Vagina (tissue), 2 donors: ENCODE measurements at places on chromosomes 11 and 22. TPM values are rescaled to one million over a fixed set of nuclear protein-coding genes. Genes with fewer than 3 reads are reported as not detected.

GRCh38 chr11:65844231-65844872 lies 10.6 kb downstream of the SNX32 start:
- no peaks in the 10 kb centered on the region for H3K36me3 ChIP-seq
- no peaks in the 10 kb centered on the region for H3K4me1 ChIP-seq
- no peak overlapping the region for H3K27ac ChIP-seq
- DNase-seq: no peak

DNA sequence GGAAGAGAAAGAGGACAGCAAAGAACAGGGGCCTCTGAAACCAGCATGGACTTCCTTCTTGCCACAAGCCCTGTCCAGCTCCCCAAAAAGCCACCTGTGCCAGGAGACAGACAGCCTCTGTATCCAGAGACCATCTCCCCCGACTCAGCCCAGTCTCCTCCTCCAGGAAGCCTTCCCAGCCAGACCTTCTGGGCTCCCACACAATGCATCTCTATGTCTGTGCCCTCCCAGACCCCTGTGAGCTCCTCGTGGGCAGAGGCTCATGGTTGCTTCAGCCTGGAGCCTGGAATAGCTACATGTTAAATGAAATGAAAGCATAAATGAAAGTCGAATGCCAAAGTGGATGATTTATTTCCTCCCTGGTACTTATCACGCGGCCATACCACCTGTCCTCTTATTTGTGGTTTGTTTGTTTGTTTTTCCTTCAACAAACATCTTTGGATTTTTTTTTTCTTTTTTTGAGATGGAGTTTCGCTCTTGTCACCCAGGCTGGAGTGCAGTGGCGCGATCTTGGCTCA lies 7.3 kb upstream of the ARAP1 start:
- no peak overlapping the region for H3K4me3 ChIP-seq
- no peak overlapping the region for H3K27ac ChIP-seq
- H3K27me3 ChIP-seq: no peaks in the 10 kb centered on the region
- no peaks in the 10 kb centered on the region for H3K36me3 ChIP-seq
- H3K4me1 ChIP-seq: peaks cover 10% of the 10 kb centered on the region

Gene SPON1
- total RNA-seq: 31.7 TPM

Gene NXPE4
- not detected for total RNA-seq

Gene SHANK2
- 11.0 TPM for total RNA-seq

- no peak for DNase-seq
- H3K27me3 ChIP-seq: no peaks in the 10 kb centered on the region
- no peak overlapping the region for H3K4me3 ChIP-seq
- no peak overlapping the region for H3K27ac ChIP-seq
- no peaks in the 10 kb centered on the region for H3K4me1 ChIP-seq
Observed at GRCh38 chr11:116386118-116386699, 386.6 kb downstream of the BUD13 start.

Gene BDNF
- 0.25 TPM for total RNA-seq

- DNase-seq: no peak
- no peaks in the 10 kb centered on the region for H3K36me3 ChIP-seq
- H3K27me3 ChIP-seq: no peaks in the 10 kb centered on the region
- peak overlapping the region; percentile 48 for H3K27ac ChIP-seq
Observed at GRCh38 chr11:121928597-121929580, 187.1 kb downstream of the BLID start.

Gene AIFM3
- not detected for total RNA-seq

DNA sequence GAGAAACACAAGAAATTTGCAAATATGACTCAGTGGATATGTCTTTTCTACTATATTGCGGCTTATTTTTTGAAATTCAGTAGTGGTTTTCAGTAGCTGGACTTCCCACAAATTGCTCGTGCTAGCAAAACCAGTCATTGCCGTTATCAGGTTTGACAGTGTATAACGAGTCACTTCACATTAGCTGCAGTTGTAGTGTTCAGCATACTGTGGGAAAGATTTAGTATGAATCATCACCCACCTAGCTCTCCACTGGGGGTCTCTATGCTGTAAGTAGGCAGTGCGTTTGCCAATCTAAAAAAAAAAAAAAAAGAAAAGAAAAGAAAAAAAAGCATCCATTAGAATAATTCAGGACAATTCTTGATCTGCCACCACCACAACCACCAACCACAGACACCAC lies 1318.9 kb downstream of the LRRC4C start:
- no peaks in the 10 kb centered on the region for H3K36me3 ChIP-seq
- H3K27ac ChIP-seq: no peak overlapping the region
- no peak overlapping the region for H3K4me3 ChIP-seq
- H3K4me1 ChIP-seq: no peaks in the 10 kb centered on the region
- no peak for DNase-seq

GRCh38 chr11:90204832-90205646 lies 17.8 kb downstream of the CHORDC1 start:
- H3K4me3 ChIP-seq: no peak overlapping the region
- H3K4me1 ChIP-seq: no peaks in the 10 kb centered on the region

DNA sequence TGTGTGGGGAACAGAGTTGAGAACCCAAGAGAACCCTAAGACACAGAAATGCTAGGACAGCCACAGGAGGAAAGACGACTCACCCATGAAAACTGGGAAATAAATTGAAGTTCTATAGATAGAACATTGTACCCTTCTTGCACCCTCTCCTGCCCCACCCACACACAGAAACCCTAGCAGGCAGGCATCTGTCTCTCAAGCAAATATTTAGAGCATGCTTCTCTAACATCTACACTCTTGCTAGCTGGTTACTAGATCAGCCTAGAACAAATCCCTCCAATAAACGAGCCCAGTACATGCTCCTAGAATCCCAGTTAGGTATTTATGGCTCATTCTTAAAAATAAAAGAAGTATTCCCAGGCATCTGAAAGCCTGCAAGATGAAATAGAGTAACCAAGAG lies 32.1 kb upstream of the CLPB start:
- no peak overlapping the region for H3K27ac ChIP-seq
- no peaks in the 10 kb centered on the region for H3K27me3 ChIP-seq
- no peak for DNase-seq
- no peaks in the 10 kb centered on the region for H3K36me3 ChIP-seq
- no peak overlapping the region for H3K4me3 ChIP-seq

DNA sequence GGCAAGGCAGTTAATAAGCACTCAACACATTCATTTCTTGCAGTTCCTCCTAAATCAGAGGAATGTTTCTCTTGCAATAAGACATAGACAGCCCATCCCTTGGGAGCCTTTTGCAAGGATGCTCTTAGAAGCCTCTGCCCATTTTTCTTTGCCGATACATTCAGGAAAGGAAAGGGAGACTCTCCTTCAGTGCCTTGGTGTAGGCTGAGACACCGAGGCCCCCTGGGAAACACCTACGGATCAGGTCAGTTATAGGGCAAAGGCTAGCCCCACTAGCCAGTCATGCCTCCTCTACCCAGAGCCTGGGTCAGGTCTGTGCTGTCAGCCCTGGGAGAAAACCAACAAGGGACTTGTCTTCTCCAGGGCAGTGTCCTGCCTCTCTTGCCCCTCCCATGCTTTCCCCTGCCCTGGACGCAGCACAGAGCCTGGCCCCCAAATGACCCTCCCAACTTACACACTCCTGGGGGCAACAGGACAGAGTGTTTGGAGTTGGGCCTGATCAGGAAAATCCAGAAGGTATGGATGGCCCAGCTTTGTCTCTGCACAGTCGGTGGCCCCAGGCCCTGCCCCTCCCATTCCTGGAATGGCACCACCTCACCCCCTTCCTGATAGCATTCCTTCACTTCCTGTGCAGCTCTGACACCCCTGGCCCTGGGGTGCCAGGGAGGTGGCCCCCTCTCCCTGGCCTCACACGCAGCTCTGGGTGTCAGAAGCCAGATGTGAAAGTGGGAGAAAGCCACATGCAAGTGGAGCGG lies 18.3 kb downstream of the ANKK1 start:
- peaks cover 5% of the 10 kb centered on the region for H3K4me1 ChIP-seq
- DNase-seq: no peak
- H3K4me3 ChIP-seq: no peak overlapping the region

Gene C11orf91
- not detected for total RNA-seq

GRCh38 chr11:28767574-28767973 lies 659.4 kb downstream of the METTL15 start:
- no peaks in the 10 kb centered on the region for H3K36me3 ChIP-seq
- H3K4me1 ChIP-seq: no peaks in the 10 kb centered on the region
- no peaks in the 10 kb centered on the region for H3K27me3 ChIP-seq
- DNase-seq: no peak
- no peak overlapping the region for H3K4me3 ChIP-seq
- no peak overlapping the region for H3K27ac ChIP-seq

DNA sequence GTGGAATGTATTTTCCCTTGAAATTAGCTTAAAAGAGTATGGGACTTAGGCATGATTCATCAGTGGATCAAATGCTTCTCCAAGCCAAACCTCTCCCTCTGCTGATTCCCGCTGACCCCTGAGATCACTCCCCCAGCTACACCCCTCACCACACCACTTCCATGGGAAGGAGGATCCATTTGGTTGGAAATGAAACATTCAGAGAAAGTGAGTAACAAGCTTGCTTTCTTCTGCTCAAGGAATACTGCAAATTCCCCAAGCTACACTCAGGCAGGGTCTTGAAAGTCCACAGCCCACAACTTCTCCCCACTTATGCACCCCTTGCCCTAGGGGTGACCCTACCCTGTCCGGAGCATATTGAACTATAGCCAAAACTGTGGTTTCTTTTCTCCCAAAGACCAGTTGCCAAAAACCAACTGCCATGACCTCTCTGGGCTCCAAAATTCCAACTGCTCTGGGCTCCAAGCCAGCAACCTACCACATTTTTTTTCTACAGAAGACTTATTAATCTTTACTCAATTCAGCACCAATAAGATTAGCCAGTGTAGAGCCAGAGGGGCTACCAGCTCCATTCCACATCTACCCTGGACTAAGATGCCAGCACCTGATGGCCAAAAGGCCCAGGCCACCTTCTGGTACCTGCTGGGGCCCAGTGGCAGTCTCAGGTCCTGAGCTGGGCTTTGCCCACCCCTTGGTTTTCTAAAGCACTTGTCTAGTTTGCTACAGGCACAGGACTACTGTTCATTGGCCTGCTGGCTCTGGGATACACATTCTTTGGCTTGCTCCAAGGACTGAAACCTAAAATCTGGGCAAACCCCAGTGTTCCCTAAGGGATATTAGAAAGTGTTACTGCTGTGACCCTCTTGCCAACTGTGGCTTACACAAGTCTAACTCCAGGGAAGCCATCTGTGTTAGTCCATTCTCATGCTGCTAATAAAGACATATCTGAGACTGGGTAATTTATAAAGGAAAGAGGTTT lies 101.1 kb downstream of the MICAL3 start:
- peak overlapping the region; percentile 57 for H3K27ac ChIP-seq
- H3K4me1 ChIP-seq: peaks cover 66% of the 10 kb centered on the region
- DNase-seq: no peak
- no peak overlapping the region for H3K4me3 ChIP-seq

GRCh38 chr11:107676336-107677057 lies 35.4 kb downstream of the SLN start:
- no peaks in the 10 kb centered on the region for H3K36me3 ChIP-seq
- no peak overlapping the region for H3K4me3 ChIP-seq
- no peak overlapping the region for H3K27ac ChIP-seq
- H3K4me1 ChIP-seq: no peaks in the 10 kb centered on the region

DNA sequence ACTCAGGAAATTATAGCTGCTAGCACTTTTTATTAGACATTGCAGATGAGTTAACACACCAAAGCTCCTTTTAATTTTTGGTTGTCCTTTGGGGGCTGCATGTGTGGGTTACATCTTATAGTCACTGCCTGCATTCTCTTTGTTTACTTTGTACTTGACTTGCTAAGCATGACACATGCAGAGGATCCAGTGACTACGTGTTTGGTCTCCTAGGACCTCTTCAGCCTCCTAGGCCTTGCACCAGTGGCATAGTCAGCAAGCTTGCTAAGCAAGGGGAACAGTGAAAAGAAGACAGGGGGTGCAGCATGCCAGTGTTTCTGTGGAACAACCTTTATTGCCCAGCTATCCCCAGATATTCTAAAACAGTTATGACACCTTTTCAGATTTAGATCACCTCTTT lies 108.2 kb downstream of the PAX6 start:
- H3K4me1 ChIP-seq: no peaks in the 10 kb centered on the region
- no peak for DNase-seq
- H3K4me3 ChIP-seq: no peak overlapping the region

Gene PGA4
- 7.6 TPM for total RNA-seq

Gene CALCB
- 2.0 TPM for total RNA-seq

Gene SYTL2
- 17.4 TPM for total RNA-seq

DNA sequence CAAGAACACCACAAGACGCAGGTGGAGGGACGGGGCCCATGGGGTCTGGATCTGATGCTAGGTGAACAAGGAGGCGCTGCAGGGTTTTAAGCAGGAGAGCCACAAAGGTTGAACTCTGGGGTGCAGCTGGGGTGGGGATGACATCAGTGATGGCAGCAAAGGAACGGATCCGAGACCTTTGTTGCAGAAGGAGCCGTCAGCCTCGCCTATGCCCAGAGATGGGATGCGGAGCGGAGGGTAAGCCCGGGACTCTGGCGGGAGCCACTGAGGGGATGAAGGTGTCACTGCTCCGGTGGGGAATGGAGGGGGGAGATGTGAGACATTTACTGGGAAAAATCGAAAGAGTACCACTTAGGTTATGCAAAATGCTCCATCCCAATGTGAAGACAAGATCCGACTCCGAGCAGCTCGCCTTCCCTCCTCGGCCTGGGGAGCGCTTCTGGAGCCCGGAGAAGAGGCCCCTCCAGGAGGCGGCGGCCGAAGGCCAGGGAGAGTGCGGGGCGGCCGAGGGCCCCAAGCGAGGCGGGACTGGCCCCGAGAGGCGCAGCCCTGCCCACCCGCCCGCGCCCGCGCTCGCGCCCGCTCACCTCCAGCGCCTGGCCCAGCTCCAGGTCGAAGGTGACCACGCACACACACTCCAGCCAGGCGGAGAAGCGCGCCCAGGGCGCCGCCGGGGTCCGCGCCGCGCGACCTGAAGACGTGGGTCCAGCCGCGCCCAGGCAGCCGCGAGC lies 422 bp downstream of the DENND6B start:
- H3K4me3 ChIP-seq: peak overlapping the region; percentile 91
- DNase-seq: no peak
- H3K27ac ChIP-seq: peak overlapping the region; percentile 60
- no peaks in the 10 kb centered on the region for H3K36me3 ChIP-seq
- no peaks in the 10 kb centered on the region for H3K27me3 ChIP-seq
